ENCODE measurements at places on chromosomes 7 and 10.

GRCh38 chr7:1223196-1223981, 9.3 kb upstream of the UNCX start:
- DNase-seq: no peak

- no peak for DNase-seq
Observed at GRCh38 chr10:76420725-76421124, 989.3 kb downstream of the LRMDA start.

- no peak for DNase-seq
Observed at GRCh38 chr7:11706666-11707605, 125.1 kb downstream of the THSD7A start.

- DNase-seq: no peak
Observed at GRCh38 chr7:132461032-132461592, 115.2 kb downstream of the PLXNA4 start.

GRCh38 chr10:84298057-84298456, 30.3 kb upstream of the CCSER2 start:
- DNase-seq: no peak

DNA sequence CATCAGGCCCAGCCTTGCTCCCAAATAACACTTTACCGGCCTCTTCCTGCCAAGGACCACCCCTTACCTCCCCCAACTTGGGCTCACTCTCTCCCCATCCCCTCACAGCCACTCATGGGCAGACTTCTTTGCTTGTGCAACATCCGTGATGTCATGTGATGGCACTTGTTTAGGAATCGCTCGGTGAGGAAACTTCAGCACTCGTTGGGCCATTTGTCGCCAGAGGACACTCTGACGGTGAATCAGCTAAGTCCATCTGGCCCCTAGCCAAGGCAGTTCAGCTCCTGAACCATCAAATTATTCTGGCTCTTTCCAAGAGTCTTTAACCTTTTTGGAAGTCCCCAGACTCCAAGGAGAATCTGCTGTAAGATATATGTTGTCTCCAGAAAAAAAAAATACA, 19.2 kb downstream of the BTBD16 start:
- DNase-seq: no peak

- DNase-seq: no peak
Observed at GRCh38 chr10:124106241-124106879, 13.0 kb upstream of the CHST15 start.

- DNase-seq: no peak
Observed at GRCh38 chr10:17085011-17085725, 44.4 kb downstream of the CUBN start.

GRCh38 chr10:62188021-62188616, 80.5 kb downstream of the RTKN2 start:
- DNase-seq: no peak

GRCh38 chr7:20539201-20539600, 76.3 kb upstream of the ABCB5 start:
- no peak for DNase-seq

DNA sequence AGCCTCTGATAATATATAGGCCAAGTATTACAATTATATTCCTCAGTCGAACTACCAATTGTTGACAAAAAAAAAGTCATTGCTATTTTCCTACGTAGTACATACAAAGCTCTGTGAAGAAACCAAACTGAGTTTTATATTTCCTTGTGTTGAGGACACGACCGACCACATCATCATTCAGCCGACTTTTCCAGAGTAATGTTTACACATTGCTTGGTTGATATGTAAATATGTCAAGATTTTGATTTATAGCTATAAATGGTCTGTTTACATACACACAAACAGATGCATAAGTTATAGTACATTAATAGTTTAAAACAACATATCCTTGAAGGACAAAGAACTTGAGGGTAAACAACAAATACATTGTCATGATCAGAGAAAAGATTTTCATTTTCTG, 121.5 kb downstream of the CRPPA start:
- no peak for DNase-seq

GRCh38 chr7:93245525-93246432, 13.6 kb downstream of the VPS50 start:
- no peak for DNase-seq

DNA sequence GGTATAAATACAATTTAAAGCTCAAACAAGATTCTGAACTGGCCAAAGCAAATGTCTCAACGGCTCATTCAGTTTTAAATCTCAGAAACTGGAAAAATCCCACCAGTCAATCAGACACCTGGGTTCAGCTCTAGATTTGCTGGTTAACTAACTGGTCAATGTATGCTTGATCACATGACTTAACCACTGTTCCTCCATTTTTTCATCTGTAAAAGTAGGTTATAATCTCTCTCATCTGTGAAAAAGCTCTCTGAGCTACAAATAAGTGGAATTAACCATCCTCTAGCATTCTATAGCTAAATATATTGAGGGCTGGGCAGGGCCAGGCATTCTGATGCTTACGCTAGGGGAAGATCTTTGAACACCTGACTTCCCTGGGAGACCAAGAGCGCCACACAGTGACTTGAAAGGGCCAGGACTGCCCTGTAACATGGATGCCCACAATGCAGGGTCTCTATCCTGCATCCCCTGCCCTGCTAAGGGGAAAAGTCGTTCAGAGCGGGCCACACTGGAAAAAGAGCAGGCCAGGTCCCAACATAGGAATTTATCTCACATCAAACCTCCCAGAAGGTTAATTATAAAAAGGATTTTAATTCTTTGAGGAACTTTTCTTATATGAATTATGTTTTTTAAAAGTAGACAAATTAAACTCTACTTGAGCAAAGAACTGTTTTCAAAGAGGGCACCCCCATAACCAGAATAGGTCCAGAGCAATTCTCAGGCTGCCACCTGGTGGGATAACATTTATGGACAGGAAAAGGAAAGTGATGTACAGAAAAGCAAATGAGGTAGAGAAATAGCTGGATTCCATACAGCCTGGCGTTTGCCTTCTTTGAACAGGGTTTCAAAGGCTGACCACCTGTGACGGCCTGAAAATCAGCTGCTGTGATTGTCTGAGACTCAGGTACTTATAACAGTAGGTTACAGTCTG, 1.8 kb downstream of the RP9 start:
- DNase-seq: no peak

DNA sequence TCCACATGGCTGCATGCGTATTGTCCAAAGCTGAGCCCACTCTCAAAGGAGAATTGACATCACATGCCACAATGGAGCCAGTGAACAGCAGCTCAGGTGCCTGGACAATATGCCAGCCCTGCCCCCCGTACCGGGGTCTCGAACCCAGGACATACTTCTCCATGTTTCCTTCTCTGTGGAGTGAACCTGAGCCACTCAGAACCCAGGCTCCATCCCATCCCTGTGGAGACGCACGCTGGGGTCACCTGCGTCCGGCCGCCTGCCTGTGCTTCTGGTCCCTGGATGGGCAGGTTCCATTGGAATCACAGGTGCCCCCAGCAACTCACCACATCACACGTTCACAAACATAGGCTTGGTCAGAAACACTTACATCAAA, 229.8 kb downstream of the DNAJB6 start:
- DNase-seq: no peak

- DNase-seq: no peak
Observed at GRCh38 chr10:31749301-31749700, 179.3 kb downstream of the ARHGAP12 start.

GRCh38 chr10:133176546-133176945, 16.5 kb downstream of the KNDC1 start:
- no peak for DNase-seq

GRCh38 chr7:36110584-36110983, 42.5 kb upstream of the EEPD1 start:
- no peak for DNase-seq

DNA sequence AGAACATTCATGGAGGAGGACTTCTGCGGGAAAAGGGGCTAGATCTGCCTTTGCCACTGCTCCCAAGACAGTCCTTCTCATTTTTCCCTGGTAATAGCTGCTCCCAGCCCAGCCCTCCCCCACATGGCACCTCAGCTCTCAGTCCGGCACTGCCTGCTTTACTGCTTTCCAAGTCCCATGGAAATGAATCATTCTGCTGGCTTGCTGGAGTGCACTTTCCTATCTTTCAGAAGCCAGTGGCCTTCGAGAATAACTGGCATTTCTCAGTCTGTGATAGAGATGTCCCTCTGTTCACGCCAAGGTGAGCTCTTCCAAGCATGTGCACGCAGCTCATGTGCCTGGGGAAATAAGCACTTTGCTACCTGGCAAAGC, 61.4 kb downstream of the SYPL1 start:
- no peak for DNase-seq

- no peak for DNase-seq
Observed at GRCh38 chr7:5795752-5796475, 14.5 kb upstream of the RNF216 start.

GRCh38 chr7:70239918-70240317, 641.6 kb downstream of the AUTS2 start:
- no peak for DNase-seq

DNA sequence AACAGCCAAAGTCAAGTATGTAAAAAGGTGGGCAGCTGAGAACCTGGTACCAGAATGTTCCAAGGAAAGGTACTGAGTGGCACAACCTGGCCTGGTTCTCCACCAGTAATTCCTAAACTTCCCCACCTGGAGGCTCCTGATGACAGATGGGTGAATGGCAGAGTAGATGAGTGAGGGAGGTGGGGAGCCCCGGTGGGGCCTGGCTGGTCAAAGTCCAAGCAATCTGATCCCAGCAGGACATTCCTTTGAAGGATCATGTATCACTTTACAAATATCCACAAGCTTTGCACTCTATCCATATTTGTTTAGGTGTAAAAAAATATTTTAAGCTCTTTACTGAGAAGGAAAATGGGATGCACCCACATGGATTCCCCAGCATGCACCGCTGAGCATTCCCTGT, 250.2 kb downstream of the DPP6 start:
- no peak for DNase-seq

DNA sequence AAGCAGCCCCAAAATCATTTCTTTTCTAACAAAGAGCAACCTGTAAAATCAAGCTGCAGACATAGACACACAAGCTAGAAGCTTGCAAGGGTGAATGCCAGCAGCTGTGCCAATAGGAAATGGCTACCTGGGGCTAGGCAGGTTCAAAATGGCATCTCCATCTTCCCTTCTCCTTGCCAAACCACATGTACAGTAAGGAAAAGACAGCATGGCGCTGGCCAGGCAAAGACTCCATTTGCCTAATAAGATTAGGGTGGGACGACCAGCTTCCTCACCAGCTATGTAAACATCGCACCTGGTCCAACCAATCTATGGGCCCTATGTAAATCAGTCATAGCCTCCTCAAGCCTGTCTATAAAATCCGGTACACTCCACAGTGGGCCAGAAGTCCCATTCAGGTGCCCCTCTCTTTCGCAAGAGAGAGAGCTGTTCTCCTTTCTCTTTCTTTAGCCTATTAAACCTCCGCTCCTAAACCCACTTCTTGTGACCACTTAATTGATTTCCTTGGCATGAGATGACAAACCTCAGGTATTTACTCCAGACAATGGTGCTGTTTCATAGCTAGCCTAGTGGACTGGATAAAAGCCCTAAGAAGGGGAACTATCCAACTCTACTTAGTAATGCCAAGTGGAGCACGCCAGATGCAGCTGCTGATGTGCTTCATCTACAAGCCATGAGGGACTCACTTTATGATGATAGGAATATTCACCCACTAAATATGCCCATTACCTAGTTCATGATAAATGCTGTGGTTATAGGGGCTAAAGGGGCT, 44.1 kb downstream of the HTR7 start:
- DNase-seq: no peak

- DNase-seq: no peak
Observed at GRCh38 chr7:114627231-114627630, 212.6 kb downstream of the FOXP2 start.

- no peak for DNase-seq
Observed at GRCh38 chr10:102776779-102777456, 33.2 kb downstream of the WBP1L start.

- DNase-seq: no peak
Observed at GRCh38 chr7:148397056-148397455, 193.5 kb upstream of the C7orf33 start.

DNA sequence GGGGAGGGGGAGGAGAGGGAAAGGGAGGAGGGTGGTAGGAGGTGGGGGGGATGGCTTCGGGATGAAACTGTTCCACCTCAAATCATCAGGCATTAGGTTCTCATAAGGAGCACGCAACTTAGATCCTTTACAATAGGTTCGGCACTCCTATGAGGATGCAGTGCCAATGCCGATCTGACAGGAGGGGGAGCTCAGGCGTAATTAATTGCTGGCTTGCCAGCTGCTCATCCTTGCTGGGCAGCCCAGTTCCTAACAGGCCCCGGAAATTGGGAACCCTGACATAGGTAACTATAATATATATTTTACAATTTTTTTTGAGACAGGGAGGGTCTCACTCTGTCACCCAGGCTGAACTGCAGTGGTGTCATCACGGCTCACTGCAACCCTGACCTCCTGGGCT, 118.8 kb upstream of the SFMBT2 start:
- no peak for DNase-seq

All from stimulated activated CD4-positive, alpha-beta T cell treated with anti-CD3 and anti-CD28 coated beads, TNF-alpha, amount 100 ng/mL, for 48 hours (primary cell).